NCI-H2107 (cell line): ENCODE measurements at places on chromosomes 11 and 22.

DNA sequence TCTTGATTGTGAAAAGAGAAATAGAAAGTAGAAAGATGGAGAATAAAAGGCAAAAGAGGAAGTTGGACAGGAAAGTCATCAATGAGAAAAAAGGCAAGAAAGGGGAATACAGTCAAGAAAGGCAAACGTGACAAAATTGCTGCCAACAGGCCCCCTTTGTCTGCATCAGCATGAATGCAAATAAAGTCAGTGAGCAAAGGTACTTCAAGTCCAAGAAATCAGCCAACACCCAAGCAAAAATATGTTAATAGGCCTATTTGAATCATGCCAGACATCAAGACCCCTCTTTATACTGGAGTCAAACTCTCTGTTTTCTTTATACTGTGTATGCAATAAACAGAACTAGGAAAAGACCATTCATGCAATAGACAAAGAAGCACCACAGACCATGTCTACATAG is 34.3 kb downstream of the GUCY1A2 start:
- DNase-seq: no peak

GRCh38 chr11:124970925-124971324 is 16.9 kb downstream of the CCDC15 start:
- DNase-seq: no peak

DNA sequence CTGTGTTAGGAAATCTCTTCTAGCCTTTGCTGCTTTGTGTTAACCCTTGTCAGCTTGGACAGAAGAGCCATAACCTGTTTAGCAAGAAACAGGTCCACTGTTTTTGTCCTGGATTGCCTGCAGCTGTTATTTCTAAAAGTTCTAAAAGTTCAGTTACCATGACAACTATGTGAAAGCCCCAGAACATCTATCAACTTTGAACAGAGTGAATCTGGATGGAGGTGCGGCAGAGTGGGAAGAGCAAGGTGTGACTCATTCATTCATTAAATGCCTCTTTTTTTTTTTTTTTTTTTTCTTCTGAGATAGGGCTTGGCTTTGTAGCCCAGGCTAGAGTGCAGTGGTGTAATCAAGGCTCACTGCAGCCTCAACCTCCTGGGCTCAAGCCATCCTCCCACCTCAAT is 50.5 kb downstream of the RBX1 start:
- no peak for DNase-seq

GRCh38 chr11:120244476-120245365 is 4.8 kb downstream of the POU2F3 start:
- DNase-seq: no peak

- no peak for DNase-seq
Observed at GRCh38 chr11:112932593-112932992, 28.6 kb upstream of the NCAM1 start.

DNA sequence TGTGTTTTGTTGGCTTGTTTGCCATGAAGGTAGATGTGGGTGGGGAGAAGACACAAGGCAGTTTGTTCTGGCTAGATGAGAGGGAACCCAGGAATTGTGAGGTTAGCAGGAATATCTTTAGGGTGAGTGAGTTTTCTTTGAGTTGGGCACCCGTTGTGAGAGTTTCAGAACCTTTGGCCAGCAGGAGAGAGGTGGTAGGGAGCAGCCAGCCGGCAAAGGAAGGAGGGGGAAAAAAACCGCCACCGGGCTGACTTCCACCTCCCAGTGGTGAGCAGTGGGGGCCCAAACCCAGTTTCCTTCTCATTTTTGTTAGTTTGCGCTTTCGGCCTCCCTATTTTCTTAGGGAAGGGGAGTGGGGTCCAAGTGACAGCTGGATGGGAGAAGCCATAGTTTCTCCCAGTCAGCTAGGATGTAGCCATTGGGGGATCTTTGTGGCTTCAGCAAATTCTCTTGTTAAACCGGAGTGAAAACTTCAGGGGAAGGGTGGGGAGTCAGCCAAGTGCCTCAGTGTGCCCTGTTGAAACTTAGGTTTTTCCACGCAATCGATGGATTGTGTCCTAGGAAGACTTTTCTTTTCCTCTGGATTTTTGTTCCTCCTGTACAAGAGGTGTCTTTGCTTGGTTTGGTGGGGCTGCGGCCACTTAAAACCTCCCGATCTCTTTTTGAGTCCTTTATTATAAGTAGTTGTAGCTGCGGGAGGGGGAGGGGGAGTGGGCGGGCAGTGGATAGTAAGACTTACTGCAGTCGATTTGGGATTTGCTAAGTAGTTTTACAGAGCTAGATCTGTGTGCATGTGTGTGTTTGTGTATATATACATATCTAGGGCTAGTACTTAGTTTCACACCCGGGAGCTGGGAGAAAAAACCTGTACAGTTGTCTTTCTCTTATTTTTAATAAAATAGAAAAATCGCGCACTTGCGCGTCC is 1.1 kb upstream of the GCAT start:
- DNase-seq: no peak

- DNase-seq: no peak
Observed at GRCh38 chr22:47013861-47014635, 251.6 kb downstream of the TBC1D22A start.

GRCh38 chr22:42926104-42926503 is 69.0 kb upstream of the ARFGAP3 start:
- DNase-seq: no peak

- no peak for DNase-seq
Observed at GRCh38 chr11:1231396-1232020, 8.6 kb downstream of the MUC5B start.

GRCh38 chr11:96242191-96242847 is 100.7 kb downstream of the MAML2 start:
- no peak for DNase-seq

DNA sequence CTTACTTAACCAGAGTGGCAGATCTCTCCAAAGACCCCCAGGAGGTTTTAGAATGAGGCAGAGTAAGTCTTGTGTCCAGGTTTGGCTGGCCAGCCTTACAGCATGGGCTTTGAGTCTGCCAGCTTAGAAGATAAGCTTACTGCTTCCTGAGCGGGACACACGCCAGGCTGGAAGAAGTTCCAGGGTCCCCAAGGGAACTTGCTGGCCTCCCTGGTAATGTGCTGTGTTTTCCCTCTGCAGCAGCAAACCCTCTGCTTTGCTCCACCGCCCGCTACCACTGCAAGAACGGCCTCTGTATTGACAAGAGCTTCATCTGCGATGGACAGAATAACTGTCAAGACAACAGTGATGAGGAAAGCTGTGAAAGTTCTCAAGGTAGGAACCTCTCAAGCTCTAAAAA is 154.2 kb downstream of the LDLRAD3 start:
- no peak for DNase-seq

GRCh38 chr11:126739499-126740145 is 260.9 kb downstream of the KIRREL3 start:
- DNase-seq: no peak

- DNase-seq: no peak
Observed at GRCh38 chr22:20761536-20761935, 12.4 kb upstream of the SERPIND1 start.

- no peak for DNase-seq
Observed at GRCh38 chr22:31497148-31497938, 1.0 kb downstream of the SFI1 start.

- no peak for DNase-seq
Observed at GRCh38 chr11:45885921-45886721, 670 bp downstream of the MAPK8IP1 start.

DNA sequence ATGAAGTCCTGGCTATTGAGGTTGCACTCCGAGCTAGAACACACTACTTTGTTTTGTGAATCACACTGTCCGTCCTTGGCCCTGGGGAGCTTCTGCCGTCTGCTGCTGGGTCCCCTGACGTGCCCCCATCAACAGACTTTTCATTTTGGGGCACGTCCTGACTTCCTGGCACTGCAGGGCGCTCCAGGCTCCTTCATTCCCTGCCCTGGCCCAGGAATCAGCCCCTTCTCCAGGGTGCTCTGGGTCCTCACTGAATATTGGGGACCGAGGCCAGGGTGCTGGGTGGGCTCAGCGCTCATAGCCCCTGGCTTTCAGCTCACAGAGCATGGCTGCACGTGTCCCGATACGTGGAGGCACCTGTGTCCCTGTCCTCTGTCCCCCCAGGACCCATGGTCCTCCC is 22.2 kb downstream of the TSPAN4 start:
- no peak for DNase-seq

DNA sequence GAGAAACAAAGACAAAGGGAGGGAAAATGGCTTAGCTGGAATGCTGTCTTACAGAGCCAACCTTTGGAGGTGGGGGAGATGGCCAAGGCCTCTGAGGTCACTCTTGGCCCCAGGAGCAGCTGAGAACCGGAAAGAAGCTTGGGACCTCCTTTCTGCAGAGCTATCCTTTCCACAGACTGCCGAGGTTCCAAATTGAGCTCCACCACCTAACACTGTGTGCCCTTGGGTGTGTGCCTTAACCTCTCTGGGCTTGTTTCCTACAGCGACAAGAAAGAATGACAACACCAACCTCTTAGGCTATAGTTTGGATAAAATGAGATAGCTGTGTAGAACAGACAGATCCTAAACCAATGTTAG is 23.2 kb downstream of the RTN4RL2 start:
- DNase-seq: no peak

DNA sequence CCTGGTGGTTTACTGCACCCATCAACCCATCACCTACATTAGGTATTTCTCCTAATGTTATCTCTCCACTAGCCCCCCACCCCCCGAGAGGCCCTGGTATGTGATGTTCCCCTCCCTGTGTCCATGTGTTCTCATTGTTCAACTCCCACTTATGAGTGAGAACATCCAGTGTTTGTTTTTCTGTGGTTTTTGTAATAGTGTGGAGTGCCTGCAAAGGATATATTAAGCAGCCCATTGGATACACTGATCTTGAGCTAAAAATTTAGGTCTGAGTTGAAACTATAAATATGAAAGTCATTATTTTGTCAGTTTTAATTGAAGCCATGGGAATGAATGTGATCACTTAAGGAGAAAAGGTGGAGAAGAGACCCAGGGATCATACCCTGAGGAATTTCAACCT is 23.0 kb downstream of the MRPL48 start:
- DNase-seq: no peak

DNA sequence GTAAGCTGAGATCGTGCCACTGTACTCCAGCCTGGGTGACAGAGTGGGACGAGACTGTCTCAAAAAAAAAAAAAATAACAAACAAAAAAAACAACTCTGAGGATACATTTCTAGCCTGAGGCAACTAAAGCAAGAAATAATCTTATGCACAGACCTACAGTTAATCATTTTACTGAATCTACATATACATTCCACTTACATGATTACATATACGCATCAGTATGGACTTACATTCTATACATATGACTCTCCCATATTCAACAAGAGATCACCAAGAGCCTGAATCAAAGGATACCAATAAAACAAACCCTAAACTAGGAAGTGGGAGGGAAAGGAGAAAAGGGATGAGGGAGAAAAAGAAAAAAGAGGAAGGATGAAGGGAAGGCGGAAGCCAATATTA is 1.1 kb downstream of the ALG8 start:
- DNase-seq: no peak

DNA sequence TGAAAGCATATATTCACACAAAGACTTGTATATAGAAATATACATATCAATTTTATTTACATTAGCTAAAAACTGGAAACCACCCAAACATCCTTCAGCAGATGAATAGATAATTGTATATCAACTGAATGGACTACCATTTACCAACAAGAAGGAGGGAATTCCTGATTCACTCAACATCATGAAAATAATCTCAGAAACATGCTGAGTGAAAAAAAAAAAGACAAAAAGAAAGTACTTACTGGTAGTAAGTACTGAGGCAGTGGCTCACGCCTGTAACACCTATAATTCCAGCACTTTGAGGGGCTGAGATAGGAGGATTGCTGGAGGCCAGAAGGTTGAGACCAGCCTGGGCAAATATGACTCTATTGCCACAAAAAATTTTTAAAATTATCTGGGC is 7.4 kb upstream of the IPO7 start:
- no peak for DNase-seq

- DNase-seq: no peak
Observed at GRCh38 chr11:86416494-86416893, 41.8 kb downstream of the CCDC81 start.

DNA sequence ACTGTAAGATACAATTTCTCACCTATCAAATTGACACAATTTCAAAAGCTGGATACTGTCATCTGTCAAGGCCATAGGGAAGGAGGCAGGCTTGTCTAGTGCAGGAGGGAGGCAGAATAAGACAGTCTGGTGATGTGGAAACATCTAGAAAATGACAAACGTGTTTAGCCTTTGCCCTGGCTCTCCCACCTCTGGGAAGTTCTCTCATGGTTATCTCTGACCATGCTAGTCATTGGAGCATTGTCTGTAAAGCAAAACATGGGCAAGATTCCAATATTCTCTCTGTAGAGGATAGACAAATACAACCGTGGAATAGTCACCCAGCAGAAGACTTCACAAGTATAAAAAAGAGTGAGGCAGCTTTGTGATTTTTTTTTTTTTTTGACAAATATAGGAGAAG is 9.1 kb upstream of the SERHL2 start:
- no peak for DNase-seq

DNA sequence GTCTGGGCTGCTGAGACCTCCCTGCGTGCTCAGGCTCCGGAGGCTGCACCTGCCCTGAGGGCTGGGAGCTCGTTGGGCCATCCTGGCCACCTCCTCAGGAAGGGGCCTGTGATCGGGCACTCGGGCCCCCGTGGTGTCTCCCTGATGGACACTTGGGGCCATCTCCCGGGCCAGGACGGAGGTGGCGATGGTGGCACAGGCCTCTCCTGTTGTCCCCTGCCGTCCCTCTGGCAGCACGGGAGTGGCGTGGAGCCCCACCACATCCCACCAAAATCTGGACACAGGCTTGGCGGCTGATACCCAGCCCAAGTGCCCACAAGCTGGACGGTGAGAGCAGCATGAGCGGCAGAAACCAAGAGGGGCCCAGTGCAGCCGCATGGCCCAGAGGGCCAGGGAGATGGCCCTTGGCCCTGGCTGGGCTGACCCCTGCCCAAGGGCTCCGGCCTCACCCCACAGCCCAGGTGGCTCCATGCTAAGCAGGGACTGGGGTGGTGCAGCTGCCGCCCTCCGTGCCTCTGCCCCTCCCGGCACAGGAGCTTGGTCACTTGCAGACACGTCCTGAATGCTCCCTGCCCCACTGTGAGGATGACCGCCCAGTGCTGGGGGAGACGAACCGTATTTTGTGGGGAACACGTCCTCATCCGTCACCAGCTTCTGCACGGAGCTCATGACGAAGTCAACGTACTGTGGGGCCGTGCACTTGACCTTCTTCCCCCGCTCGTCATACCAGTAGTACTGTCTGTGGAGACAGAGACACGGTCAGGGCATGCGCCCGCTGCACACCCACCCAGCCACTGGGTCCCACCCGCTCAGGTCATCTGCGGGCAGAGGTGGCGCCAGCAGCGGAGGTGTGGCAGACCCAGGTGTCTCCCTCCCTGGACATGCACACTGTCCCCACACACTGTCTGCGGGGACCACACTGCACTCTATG is 15.6 kb downstream of the MOB2 start:
- no peak for DNase-seq

- no peak for DNase-seq
Observed at GRCh38 chr11:35878741-35879140, 65.1 kb upstream of the LDLRAD3 start.

GRCh38 chr11:108588287-108588686 is 5.3 kb downstream of the EXPH5 start:
- no peak for DNase-seq

- no peak for DNase-seq
Observed at GRCh38 chr11:30873924-30874610, 287.9 kb upstream of the MPPED2 start.
